ENCODE measurements at places on chromosomes 13 and 19.

DNA sequence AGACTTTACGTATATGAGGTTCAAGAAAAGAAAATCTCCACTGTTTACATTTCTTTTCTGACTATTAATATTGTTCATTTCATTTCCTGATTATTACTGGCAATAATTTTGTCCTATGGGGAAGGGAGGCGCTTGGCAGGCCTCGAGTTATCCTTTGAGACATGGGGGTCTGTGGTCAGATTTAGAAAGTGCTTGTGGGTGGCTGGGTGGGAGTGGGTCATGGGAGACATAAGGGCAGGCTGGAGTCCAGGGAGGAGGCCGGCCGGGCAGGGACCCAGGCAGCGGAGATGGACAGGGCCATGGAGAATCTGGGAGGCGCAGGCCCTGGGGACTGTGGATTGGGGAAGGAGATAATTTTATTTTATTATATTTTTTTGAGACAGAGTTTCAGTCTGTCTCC is 40.1 kb downstream of the LTBP4 start:
- DNase-seq, result no peak

GRCh38 chr13:74710006-74710405 is 575.8 kb upstream of the KLF12 start:
- DNase-seq, result no peak

DNA sequence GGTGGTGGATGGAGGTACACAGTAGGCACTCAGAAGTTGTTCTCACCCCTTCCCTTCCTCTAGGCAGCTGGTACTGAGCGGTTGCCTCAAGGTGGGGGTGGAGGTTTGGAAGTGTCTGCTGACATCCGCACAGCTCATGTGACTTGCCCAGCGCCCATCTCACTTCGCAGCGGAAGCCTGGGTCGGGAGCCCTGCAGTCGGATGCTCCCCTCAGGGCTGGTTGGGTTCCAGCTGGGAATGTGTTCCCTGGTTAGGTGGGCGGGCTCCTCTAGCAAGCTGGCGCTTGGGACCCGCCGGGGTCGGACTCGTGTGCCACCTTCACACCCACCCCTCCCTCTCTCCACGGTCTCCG is 10.2 kb downstream of the PPP1R37 start:
- DNase-seq, result peak; percentile 87

GRCh38 chr13:100630555-100630954 is 42.0 kb upstream of the GGACT start:
- no peak for DNase-seq

DNA sequence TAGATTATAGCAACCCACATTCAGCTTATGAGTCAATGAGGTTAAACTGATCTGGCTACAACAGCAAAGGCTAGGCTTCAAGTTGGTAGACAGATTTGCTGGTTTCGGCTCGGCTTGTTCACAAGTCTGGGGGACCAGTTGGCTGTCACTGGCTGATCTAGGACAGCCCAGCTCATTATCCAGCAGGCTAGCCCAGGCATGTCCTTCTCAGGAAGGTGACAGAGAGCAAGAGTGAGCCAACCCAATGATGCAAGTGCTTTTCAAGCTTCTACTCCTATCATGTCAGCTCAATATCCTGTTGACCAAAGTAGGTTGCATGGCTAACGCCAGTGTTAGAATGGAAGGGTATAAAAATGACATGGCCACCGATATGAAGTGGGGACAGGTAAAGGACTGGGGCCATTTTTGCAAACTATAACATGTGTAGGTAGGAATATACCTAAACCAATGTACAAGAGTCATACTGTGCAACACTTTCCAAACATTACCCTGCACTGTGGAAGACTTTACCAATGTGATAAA is 220.9 kb upstream of the SOX21 start:
- no peak for DNase-seq

Measured in spleen (tissue), 13 donors.